ENCODE measurements at places on chromosomes 3 and 15.

DNA sequence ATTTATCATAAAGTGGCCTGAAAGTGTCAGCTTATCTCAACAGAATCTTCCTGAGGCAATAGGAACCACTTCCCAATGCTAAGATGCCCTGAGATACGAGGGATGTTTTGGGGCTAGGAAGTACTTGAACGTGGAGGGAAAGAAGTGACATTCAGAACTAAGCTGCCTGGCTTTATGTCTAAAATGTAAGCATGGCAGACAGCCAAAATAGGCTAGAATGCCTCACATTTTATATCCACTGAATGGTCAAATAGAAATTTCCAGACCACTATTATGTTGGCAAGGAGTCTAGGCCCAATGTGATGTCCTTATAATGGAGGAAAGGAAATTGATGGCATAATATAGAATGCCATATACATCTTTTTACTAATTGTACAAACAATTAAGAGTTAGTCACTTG, 154.9 kb downstream of the PEX5L start:
- no peak for DNase-seq

DNA sequence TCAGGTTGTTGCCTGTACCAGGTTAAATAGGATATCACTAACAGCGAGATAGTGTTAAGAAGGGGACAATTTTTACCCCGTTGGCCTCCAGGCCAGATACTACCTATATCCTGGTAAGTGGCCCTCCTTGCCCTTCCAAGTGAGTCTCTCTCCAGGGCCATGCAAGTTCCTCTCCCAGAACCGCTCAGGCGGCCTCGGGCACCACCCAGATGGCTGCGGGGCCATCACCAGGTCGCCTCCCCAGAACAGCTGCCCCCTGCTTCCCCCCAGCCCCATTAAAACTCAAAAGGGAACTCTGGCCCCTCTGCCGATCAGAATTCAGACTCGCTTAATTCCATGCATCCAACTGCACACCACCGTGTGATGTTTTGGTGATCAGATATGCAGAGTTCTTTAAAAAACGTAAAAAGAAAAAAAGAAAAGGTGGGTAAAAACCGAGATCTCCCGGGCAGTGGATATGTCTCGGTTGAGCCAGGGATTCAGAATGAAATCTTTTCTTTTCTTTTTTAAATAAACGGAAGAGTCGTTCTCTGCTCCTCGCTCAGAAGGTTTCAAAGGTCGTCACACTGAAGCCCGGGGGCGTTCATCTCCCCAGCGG, 1.9 kb upstream of the TRIM71 start:
- DNase-seq = peak; percentile 4

DNA sequence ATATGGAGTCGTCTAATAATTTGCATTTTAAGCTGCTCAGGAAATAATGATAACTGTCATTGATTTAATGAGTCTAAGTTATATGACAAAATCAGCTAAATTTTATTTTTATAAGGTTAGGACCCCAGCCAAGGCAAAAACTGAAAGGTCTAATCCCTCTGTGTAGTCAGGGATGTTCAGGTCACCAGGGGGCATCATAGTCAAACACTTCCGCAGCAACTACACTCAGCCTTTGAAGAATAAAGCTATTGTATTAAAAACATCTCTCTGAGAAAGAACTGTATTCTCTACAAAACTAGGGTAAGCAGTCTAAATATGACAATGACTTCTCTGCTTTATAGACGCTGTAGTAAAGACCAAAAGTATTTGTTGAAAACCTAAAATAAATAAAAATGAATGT, 15.0 kb downstream of the INTS14 start:
- DNase-seq = peak; percentile 59

GRCh38 chr15:40335938-40336743, 4.6 kb downstream of the CCDC9B start:
- no peak for DNase-seq

GRCh38 chr15:74332011-74332410, 35.4 kb downstream of the CYP11A1 start:
- no peak for DNase-seq

DNA sequence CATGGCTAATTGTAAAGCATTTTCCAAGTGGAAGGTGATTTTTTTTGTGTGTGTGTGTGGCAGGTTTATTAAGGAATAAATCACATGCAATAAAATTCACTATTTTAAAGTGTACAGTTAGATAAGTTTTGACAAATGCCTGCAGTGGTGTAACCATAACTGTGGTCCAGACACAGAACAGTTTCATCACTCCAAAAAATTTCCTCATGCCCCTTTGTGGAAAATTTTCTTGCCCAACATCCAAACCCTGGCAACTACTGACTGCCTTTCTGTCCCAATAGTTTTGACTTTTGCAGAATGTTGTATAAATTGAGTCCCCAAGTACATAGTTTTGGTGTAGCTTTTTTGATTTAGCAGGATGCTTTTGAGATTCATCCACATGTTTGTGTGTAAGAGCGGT, 135.1 kb upstream of the KLHL25 start:
- DNase-seq = no peak

- peak; percentile 70 for DNase-seq
Measured at GRCh38 chr15:39125904-39126303, 455.0 kb upstream of the THBS1 start.

- no peak for DNase-seq
Measured at GRCh38 chr15:43934480-43934879, 107.7 kb downstream of the WDR76 start.

GRCh38 chr15:66100761-66101160, 152.8 kb downstream of the MEGF11 start:
- no peak for DNase-seq

- DNase-seq = peak; percentile 7
Measured at GRCh38 chr3:186425788-186426730, 64.0 kb upstream of the DGKG start.

GRCh38 chr3:134918441-134918840, 123.4 kb downstream of the EPHB1 start:
- DNase-seq = no peak

GRCh38 chr3:12440927-12441714, 43.2 kb upstream of the TSEN2 start:
- DNase-seq = no peak

DNA sequence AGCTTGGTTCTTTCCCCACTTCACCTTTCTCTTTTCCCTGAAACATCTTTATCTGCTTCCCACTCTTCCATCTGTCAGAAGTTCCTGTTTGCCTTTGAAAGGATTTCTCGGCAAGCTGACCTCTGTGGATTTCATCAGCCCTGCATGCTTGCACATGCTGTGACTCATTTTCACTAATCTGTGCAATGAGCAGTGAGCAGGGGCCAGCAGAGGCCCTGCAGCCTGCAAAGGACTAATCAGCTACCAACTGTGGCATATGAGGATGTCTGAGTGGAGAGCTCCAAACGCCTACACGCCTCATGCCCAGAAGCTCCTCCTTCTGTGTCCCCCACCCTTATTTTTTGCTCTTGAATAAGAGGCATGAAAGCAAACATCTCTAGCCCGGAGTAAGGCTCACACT, 333.0 kb upstream of the SEMA6D start:
- no peak for DNase-seq

DNA sequence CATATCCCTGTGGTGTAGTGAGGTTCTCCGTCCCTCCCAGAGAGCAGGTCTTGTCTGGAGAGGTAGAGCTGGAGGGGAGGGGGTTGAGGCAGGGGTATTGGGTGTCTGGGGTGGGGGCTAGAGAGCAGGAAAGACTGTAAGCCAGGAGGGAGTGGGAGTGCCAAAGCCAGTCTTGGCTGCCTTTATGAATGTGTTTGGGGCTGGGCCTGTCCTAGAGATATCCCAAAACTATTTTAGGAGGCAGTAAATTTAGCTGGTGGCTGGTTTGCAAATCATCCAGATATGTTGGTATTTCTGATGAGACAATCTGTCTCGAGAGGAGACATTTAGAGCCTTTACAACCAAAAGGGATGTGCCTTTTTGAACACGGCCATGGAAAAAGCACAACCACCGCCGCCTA, 166.6 kb downstream of the TLE3 start:
- no peak for DNase-seq

DNA sequence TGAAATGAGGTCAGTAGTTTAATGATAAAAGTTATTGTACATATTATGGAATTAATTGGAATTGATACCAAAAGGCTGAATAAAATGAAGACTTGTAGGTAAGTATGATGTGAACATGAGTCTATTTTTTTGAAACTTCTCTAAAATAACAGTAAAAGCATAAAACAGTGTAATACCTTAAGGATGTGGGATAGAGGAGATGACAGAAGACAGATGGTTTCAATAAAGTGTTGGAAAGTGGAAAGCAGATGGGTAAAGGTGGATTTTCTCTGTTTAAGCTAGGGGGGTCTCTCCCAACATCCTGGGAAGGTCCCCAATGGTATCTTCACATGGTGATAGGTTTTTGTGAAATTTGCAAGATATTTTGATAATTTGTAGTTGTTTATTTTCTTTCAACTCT, 41.6 kb downstream of the GMPS start:
- DNase-seq = no peak

DNA sequence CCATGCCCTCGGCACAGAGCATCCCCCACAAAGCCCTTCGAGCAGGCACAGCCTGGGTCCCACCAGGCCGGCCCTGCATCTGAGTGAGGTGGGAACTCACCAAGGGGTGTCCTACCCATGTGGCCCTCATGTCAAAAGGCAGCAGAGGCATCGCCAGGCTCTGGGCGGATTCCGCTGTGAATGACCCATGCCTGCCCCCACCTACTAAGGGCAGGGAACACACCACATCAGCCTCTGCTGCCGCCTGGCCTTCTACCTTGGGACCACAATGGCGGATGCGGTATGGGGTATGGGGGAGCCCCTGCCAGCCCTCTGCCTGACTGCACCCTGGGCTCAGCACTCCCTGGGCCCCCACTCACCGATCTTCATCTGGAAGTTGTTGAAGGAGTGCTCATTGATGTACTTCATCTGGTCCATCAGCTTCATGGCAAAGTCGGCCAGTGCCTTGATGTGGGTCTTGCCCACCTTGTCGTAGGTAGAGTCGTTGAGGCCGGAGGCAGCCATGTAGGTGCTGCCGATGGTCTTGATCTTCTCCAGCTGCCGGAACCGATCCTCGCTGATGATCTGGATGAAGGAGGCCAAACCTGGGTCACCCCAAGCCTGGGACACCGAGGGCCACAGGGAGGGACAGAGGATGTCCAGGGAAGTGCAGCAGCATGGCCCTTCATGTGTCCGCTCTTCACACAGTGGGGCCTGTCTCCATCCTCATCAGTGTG, 87.8 kb downstream of the SEC22A start:
- DNase-seq = no peak

DNA sequence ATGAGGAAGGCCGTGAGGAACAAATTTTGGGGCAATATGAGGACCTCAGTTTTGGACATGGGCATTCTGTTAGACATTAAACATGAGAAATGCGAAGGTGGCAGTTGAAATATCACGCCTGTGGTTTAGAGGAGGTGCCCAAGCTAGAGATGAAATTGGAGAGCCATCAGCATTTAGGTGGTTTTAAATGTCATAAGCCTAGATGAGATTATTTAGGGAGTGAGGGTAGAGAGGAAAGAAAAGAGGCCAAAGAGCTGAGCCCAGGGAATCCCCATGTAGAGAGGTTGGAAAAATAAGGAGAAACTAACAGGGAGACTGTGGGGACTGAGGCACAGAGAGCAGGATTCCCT, 14.9 kb downstream of the RTP1 start:
- DNase-seq = no peak

- DNase-seq = no peak
Measured at GRCh38 chr3:56806407-56806806, 4.7 kb upstream of the ARHGEF3 start.

DNA sequence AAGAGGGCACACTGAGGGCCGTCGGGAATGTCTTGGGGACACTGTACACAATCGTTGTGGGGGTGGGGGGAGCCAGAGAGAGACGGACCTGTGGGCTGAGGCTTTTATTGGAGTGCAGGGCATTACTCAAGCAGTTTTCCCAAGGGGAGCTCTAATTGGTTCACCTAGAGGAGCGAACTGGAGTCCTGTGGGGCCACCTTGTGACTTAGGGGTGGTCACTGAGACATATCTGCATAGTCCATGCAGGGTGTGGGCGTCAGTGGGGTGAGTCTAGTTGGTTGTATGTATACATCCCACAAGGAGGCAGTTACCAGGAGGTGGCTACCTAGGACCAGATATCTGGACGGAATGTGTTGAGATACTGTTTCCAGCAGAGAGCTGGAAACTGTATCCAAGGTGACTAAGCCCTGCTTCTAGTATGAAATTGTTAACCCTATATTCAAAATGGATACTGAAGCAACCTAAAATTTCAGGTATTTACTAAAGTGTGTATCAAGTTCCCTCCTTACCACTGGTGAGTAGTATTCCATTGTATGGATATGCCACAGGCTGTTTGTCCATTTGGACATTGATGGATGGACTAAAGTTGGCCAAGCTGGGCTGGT, 2.6 kb upstream of the PIGZ start:
- DNase-seq = no peak

GRCh38 chr3:129718201-129718600, 111.7 kb upstream of the PLXND1 start:
- no peak for DNase-seq

DNA sequence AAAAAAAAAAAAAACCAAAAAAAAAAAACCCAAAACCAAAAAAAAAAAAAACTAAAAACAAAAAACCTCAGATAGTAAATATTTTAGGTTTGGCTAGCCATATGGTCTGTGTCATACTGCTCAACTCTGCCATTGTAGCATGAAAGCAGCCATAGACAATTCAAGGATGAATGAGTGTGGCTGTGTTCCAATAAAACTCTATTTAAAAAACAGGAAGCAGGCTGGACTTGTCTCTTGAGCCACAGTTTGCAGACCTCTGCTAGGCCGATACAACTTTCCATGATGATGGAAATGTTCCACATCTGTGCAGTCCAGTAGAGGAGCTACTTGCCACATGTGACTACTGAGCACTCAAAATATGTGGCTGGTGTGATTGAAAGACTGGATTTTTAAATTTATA, 11.1 kb downstream of the EFCAB12 start:
- no peak for DNase-seq

GRCh38 chr15:41915255-41915994, 21.6 kb upstream of the SPTBN5 start:
- no peak for DNase-seq

DNA sequence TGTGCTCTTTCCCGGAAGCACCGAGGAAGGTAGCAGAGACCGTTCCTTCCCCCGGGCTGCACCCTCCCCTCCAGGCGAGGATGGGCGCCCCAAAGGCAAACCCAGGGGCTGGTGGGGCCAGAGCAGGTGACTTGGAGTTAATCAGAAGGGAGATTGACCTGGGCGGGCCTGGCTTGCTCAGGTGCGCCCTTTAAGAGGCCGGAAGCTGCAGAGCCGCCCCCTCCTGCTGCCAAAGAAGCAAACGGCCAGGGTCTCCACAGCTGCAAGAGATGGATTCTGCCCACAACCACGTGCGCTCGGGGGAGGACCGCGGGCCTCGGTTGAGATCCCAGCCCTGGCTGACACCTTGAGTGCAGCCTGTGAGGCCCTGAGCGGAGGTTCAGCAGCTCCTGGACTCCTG, 218.2 kb upstream of the NAALADL2 start:
- DNase-seq = no peak
